ENCODE measurements at places on chromosomes 3 and 15. TPM values are rescaled to one million over a fixed set of nuclear protein-coding genes. Genes with fewer than 3 reads are reported as not detected.

DNA sequence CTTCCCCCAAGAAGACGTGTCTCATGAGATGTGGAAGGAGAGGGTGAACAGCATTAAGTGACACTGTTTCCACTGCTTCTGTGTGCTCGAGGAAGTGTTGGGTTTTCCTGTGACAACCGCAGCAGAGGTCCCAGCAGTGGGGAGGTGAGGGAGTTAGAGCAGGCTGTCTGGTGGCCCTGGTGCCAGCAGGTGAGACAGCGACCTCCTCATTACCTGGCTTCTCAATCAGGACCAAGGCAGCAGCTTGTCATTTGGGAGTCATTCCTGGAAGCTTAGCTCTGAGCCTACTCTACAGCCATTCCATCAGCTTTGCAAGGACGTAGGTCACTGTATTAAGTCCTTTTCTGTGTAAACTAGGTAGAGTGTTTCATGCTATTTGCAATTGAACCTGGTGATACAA lies 63.3 kb upstream of the RGMA start:
- DNase-seq, result no peak

DNA sequence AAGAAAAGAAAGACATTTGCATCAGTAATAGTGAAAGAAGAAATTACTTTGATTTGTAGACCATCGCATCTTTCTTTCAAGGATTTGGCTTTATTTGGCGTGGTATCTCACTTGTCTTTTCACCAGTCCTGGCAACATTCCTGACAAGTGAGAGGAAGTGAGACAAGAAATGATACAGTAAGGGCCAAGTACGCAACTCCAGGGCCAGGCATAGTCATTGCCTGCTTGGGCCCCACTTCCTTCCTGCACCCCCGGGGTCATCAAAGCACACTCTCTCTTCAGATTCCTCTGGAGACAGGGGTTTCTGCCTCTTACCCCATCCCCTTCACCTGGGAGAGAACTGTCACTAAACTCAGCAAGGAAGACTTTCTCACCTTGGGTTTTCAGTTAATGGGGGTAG lies 55.1 kb downstream of the CD47 start:
- no peak for DNase-seq

GRCh38 chr15:64749167-64749566 lies 26.2 kb downstream of the RBPMS2 start:
- no peak for DNase-seq

Gene SAMMSON
- 25.3 TPM for total RNA-seq

Gene GHRL
- total RNA-seq, result 0.54 TPM

Gene ISLR
- total RNA-seq, result 76.8 TPM

Gene LRTM1
- not detected for total RNA-seq

Data from thoracic aorta (tissue), 2 donors.